ENCODE measurements at places on chromosomes 6 and 20. TPM values are rescaled to one million over a fixed set of nuclear protein-coding genes. Genes with fewer than 3 reads are reported as not detected.

The TGM3 gene
- total RNA-seq, result not detected

The PRR18 gene
- total RNA-seq, result 0.14 TPM

DNA sequence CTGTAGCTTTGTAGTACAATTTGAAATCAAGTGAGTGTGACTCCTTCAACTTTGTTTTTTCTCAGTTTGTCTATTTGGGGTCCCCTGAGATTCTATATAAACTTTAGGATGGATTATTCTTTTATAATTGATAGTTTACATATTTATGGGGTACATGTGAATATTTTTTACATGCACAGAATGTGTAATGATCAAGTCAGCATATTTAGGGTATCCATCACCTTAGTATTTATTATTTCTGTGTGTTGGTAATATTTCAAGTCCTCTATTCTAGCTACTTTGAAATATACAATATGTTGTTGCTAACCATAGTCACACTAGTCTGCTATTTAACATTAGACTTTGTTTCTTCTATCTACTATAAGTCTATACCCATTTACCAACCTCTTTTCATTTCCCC is 50.3 kb downstream of the PLCG1 start:
- no peak for DNase-seq

DNA sequence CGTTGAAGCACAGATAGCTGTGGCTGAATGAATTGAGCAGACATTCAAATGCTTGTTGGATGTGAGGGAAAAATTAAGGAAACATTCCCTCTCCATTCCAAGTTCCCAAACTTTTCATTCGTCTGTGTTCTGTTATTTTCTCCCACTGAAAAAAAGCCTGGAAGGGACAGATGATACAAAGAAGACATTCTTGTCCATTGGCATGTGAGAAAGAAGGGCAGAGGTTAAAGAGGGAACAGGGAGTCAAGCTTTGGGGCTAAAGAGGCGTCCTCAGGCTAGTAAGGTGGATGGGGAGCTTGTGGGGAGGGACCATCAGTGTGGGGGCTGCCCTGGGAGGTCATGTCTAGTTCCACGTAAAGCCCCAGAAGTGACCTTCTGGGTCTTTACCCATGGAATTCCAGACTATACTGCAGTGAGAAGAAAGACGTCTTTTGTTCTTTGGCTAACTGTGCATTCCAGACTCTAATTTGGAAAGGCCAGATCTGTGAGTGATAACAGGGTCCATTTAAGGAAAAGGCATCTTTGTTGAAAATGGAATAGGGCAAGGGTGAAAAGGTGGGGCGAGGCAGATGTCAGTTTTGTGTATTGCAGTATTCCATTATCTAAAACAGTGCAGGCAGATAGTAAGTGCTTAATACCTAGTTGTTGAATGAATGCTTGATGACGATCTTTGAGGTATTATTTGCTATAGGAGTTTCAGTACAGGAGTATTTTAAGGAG is 117.5 kb downstream of the SOX4 start:
- no peak for DNase-seq

DNA sequence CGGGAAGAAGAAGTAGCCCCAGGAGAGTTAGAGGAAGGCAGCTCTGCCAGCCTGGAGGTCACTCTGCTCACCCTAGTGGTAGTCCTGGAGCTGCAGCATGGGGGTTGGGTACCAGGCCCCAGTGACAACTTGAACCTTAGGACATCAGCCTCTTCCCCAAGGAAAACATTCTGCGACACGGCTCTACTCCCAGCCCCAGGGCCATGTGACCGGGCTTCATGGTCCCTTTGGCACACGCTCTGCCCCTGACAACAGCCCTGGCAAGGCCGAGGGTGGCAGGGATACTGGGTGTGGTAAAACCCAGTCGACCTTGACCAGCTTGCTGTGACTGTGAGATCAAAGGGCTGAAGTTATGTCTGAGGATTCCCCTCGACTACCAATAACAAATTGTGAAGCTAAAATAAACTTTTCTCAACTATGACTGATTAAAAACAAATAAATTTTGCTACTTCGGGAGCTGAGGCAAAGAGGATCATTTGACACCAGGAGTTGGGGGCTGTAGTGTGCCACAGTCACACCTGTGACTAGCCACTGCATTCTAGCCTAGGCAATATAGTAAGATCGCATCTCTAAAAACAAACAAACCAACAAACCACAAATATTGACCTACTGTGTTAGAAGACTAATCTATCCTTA is 24.4 kb upstream of the ARID1B start:
- DNase-seq, result no peak

GRCh38 chr6:156654919-156655918 is 122.0 kb upstream of the ARID1B start:
- no peak for DNase-seq
